ENCODE measurements at places on chromosomes 12 and 14.

DNA sequence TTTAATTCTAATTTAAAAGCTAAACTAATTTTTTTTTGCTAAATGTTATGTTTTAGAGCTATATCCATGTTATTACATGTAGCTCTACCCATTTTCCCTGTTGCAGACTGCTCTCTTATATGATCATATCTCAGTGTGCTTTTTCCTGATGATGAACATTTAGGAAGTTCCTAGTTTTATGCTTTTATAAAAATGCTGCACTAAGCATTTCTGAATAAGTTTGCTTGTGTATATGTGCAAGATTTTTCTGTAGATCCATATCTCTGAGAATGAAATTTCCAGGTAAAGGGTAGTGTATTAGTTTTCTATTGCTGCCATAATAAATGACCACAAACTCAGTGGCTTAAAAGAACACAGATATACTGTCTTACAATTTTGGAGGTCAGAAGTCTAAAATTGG is 374.4 kb upstream of the E2F7 start:
- DNase-seq: no peak

- DNase-seq: peak; percentile 8
Observed at GRCh38 chr12:3753544-3754284, 805 bp upstream of the CRACR2A start.

DNA sequence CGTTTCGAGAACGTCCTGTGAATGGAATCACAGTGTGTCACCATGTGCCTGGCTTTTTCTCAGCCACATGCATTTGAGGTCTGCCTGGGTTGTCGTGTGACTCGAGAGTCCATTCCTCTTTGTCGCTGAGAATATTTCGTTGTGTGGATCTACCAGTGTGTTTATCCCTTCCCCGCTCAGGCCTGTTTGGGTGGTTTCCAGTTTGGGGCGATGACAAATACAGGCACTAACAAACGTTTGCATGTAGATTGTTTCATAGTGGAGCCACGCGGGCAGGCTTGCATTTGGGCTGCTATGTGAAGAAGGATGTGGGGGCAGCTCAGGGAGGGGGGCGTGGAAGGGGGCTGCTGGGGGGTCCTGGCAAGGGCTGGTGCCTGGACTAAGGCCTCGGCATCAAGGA is 14.1 kb downstream of the RIN3 start:
- no peak for DNase-seq

DNA sequence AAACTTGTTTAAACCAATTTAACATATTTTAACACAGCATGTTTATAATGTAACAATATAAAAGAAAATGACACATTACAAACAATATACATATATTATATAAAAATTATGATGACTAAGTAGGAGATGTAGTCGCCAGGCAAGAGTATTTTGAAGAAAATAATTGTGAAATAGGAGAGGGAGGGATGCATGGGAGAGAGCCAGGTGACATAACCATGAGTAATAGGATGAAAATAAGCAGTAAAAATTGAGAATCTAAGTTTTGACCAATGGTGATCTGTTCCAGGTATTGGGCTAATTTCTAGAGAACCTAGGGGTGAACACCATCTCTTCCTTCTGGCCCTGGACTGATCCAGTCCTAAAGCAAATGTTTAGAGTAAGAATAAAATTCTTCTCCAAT is 315.2 kb upstream of the G2E3 start:
- no peak for DNase-seq

DNA sequence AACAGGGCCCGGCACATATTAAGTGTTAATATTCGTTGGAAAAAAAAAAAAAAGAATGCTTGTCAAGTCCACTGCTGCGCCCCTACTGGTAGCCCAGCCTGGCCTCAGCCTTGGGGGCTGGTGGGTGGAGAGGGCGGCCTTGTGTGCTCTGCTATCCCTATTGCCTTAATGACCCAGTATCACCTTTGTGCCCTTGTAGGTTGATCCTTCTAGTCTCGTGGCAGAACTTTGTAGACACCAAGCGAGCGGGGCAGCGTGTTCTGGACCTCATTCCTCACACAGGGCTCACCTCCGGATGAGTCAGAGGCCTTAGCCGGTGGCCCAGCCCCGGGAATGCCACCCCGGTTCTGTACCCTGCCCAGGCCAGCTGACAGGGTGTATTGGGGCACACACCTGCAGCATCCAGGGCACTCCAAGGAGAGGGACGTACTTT is 1.8 kb upstream of the RCOR1 start:
- DNase-seq: no peak

- peak; percentile 38 for DNase-seq
Observed at GRCh38 chr12:38921025-38921677, 15.8 kb upstream of the CPNE8 start.

DNA sequence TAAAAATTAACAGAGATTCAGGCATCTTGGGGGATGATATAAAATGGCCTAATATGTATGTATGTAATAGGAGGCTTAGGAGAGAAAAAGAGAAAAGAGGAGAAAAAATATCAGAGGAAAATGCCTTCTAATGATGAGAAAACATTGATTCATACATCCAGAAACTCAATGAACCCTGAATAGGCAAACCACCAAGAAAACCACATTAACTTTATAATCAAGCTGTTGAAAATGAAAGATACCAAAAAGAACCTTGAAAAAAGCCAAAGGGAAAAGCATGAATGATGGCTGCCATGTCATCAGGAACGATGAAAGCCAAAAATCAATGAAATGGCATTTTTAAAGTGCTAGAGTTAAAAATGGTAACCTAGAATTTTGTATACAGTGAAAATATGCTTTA is 180.2 kb downstream of the EPS8 start:
- no peak for DNase-seq

- DNase-seq: no peak
Observed at GRCh38 chr14:92597906-92598905, 84.6 kb downstream of the RIN3 start.

GRCh38 chr14:102089621-102090343 is 2.9 kb upstream of the HSP90AA1 start:
- no peak for DNase-seq

- DNase-seq: no peak
Observed at GRCh38 chr12:112838731-112839130, 47.2 kb downstream of the RPH3A start.

GRCh38 chr12:12167847-12168246 is 97.1 kb downstream of the BCL2L14 start:
- DNase-seq: no peak

DNA sequence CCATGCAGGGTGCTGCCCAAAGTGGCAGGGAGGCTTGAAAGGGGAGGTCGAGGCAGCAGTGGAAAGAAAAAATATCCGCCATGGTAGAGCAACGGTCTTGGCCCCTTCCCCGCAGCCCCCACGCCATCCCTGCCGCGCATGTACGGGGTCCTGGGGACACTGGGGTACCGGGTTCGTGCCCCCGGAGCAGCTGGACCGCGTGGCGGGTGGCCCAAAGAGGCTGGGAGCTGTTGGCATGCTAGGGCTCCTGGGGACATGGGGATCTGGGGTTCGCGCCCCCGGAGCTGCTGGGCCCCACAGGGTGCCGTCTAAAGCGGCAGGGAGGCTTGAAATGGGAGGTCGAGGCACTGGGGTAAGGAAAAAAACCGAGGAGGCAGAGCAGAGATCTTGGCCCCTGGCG is 316.5 kb downstream of the ALG10 start:
- no peak for DNase-seq

DNA sequence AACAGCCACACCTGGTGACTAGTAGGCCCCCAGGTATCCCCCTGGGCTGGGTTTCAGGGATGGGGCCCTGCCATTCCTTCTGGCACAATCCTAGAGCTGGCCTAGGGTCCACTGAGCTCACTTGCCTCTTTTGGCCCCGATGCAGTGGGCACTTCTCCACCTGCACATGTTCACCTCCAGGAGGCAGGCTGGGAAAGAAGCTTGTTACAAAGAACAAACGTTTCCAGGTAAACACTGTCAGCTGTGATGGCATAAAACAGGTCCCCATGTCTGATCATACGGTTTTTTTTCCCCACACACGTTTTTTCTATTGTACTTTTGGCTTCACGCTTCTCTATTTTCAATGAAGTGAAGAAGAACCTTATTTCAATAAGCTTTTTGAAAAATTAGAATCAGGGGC is 15.8 kb upstream of the HVCN1 start:
- no peak for DNase-seq

GRCh38 chr12:64392221-64392620 is 1.7 kb upstream of the C12orf56 start:
- DNase-seq: peak; percentile 53

DNA sequence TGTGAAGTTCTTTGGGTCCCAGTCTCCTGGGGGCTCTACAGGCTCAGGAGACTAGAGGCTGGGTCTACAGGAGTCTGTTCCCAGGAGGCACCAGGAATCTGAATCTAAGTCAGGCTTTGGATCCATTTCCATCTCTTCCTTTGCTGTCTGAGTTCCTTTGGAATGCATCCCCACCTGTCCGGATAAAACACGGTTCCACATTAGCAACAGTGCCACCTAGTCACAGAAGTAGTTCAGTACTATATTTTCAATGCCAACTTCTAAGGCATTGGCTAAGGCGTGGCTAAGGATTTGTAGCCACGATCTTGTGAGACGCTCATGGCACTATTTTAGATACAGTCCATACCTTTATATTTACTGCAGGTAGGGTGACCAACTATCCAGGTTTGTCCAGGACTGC is 15.1 kb downstream of the ZC2HC1C start:
- DNase-seq: no peak

- no peak for DNase-seq
Observed at GRCh38 chr12:16030744-16031143, 119.6 kb downstream of the DERA start.

GRCh38 chr12:58640314-58640713 is 280.0 kb downstream of the LRIG3 start:
- DNase-seq: no peak

GRCh38 chr12:47819138-47819895 is 386 bp downstream of the HDAC7 start:
- DNase-seq: peak; percentile 56

DNA sequence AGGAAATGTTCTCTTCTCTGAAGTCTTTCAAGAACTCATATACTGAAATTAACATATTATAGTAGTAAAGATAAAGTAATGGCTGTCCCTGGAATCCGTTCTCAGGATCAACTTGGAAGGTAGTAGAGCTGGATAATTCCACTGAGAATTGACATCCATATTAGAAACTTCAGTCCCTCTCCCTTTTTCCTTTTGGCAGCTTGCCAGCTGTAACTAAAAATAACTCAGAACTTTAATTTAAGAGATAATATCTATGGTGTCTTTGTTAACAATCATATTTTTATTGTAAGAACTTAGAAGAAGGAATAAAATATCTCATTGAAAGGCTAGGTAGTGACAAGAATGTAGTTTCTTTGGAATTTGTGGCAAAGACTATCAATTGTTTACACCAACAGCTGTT is 61.4 kb upstream of the PLEKHA5 start:
- DNase-seq: no peak

DNA sequence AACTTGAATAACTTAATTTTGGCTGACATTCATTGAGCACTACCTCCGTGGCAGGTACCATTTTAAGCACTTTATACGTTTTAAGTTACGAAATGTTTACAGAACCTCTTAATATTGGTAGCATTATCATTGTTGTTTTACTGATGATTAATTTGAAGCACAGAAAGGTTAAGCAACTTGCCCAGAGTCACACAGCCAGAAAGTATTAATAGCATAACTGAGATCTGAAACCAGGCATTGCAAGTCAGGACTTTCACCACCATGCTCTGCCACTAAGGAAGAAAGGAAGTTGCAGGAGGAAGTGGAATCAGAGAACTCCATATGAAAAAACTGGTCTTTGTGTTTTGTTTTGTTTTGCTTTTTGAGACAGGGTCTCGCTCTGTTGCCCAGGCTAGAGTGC is 28.2 kb upstream of the BCAT1 start:
- no peak for DNase-seq

GRCh38 chr12:132428936-132429601 is 60.9 kb upstream of the FBRSL1 start:
- peak; percentile 24 for DNase-seq

DNA sequence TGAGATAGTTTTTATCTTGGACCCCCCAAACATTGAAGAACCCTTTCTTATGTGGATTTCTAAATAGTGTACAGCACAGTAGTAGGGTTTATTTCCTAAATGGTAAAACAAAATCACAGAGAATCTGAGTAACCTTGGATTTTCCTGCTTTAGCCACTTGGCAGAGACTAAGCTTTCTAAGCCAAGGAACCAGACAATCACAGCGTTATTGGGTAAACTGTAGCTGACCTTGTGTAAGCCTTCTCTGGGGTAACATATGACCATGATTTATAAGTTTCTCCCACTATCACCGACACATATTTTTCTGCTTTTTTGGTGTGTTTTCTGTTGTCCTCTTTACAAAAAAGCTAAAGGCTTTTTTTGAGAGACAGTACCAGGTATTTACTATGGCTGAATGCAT is 136.3 kb upstream of the PZP start:
- no peak for DNase-seq

- no peak for DNase-seq
Observed at GRCh38 chr12:20000229-20000849, 368.0 kb upstream of the PDE3A start.

DNA sequence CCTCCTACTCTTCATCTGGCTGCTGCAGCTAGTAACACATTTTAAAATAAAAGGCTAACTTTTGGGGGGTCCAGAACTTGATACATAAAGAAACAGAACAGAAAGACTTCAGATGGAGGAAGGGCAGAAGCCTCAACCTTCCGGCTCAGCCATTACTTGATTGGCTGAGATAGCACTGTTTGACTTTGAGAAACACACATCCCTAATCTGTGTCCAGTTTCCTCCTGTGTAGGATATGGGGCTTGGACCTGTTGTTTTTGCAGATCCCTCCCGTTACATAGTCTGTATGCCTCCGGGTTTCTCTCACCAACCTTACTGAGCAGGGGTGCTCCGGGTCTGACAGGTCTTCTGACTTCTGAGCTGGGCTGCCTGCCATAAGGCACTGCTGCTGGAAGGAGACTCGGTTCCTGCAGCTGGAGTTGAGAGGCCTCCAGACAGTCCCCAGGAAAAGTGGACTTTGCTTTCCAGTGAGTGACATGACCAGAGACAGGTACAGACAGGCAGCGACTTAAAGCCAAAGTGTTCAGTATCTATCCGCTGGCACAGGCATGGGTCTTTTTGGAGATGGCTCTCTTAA is 8.3 kb upstream of the ZNF641 start:
- DNase-seq: no peak

DNA sequence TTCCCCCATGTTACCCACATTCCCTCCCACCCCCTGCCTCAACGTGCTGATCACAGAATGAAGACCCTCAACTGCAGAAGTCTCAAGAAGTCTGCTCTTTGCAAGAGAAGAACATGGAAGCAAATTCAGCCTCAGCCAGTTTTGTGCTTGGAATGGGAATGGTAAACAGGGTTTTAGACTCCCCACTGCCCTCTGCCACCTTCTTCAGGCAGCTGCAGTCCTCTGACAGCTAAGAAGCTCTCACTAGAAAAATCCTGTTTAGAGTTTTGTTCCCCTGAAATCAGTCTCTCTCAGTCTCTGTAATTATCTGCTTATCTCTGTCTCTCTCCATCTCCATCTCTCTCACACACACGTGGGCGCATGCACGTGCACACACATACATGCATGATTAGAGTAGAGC is 85.4 kb downstream of the CRACR2A start:
- no peak for DNase-seq

DNA sequence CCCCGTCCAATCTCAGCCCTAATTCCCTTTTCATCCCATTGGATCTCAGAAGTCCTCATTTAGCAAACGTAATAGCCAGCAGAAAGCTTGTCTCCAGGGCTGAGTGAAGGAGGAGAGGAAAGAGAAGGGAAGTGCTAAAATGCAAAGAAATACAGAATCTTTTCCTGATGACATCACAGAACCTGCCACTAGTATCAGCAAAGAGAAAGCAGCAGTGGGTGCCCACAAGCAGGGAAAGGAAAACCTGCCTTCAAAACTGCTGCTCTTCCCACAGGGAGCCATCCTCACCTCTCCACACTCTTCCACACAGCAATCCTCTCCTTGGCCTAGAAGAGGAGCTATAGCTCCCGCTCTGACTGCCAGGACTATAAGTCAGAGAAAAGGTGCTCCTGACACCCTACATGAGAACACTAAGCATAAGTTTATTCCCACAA is 11.3 kb downstream of the MED13L start:
- DNase-seq: no peak

All from CD4-positive, alpha-beta T cell treated with Interleukin-17A for 1 hour (primary cell).